Hair follicular keratinocyte (primary cell): ENCODE measurements at places on chromosomes 4 and X. TPM values are rescaled to one million over a fixed set of nuclear protein-coding genes. Genes with fewer than 3 reads are reported as not detected.

The PABPC4L gene
- 0.16 and 0.42 TPM in 2 replicates for total RNA-seq

The GAGE12H gene
- total RNA-seq: not detected in 2 replicates

The CNKSR2 gene
- total RNA-seq: 0.27 and 0.31 TPM in 2 replicates

The HSPA4L gene
- 18.5 and 26.4 TPM in 2 replicates for total RNA-seq

The C4orf46 gene
- total RNA-seq: 4.5 and 10.6 TPM in 2 replicates

The SLC25A43 gene
- 22.6 and 27.7 TPM in 2 replicates for total RNA-seq

The NALF2 gene
- 0.08 and 0.11 TPM in 2 replicates for total RNA-seq

The SMPX gene
- not detected in 2 replicates for total RNA-seq
